Activated B cell treated with CpG ODN at 0.5 μM for 24 hours (primary cell): ENCODE measurements at places on chromosomes 4 and X.

- DNase-seq, result no peak
These were observed 27.5 kb downstream of the CCDC149 start for GRCh38 chr4:24885342-24885741.

- no peak for DNase-seq
These were observed 35.1 kb downstream of the HADH start for GRCh38 chr4:108024878-108025165.

GRCh38 chr4:143343276-143343831, 6.7 kb downstream of the GAB1 start:
- DNase-seq, result no peak

- DNase-seq, result no peak
These were observed 69.1 kb downstream of the FAM53A start for GRCh38 chr4:1614854-1615595.

- no peak for DNase-seq
These were observed 229.1 kb downstream of the ARHGAP10 start for GRCh38 chr4:147960971-147961370.

DNA sequence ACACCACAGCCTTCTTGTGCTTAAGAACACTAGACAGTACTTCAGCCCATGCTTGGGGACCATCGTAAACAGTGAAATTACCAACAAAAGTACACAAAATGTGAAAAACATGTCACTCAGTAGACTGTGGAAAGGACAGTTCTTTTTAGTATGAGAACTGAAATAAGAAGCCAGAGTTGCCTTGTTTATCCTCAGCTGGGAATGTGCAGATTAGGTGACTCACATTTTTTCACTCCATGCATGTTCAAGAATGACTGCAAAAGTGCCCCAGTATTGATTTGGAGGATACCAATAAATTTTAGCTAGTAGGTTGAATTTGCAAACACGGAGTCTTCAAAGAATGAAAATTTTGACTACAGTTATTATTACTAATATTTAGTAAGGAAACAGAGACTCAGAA, 23.1 kb upstream of the BMP3 start:
- no peak for DNase-seq

DNA sequence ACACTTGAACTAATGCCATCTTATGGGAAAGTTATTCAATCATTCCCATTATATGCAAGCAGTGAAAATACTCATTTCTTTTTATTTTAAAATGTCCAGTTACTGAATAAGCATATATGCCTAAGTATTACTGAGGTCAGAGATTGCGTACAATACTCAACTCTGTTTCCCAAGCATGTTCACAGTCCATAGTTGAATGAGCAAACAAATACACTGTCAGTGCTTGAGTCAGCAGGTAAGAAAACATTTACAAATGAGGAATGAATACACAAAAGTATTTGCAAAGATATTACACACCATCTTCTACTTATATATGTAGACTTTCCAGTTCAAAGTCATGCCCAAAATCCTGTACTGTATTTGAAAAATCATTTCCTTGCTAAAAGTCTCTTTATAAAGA, 74.1 kb downstream of the TSPAN5 start:
- DNase-seq, result no peak

GRCh38 chrX:132033166-132033565, 10.1 kb downstream of the STK26 start:
- no peak for DNase-seq

- DNase-seq, result no peak
These were observed 30.8 kb downstream of the SLITRK2 start for GRCh38 chrX:145848448-145848847.

DNA sequence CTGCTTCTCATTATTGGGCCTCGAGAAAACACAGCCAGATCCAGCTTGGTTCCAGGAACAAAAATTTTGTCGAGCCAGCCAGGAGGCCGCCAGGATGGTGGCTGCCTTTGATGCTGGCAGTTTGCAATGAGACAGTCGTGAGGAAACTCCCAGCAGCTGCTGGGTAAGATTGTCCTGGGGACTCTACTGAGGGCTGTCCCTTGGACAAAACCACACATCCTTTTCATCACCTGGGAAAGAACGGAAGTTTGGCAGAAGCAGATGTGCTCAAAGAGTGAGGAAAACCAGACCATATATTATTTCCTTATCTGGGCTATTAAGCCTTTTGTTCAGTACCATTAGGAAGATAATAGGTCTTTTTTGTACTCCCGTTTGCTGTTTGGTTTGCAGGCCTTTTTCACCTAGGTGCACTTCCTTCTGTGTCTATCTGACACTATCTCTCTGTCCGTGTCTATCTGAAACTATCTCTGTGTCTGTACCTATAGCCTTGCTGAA, 13.4 kb upstream of the PAPSS1 start:
- no peak for DNase-seq

- DNase-seq, result no peak
These were observed 550.5 kb upstream of the BOD1L1 start for GRCh38 chr4:14177987-14178386.

- no peak for DNase-seq
These were observed 41.8 kb upstream of the ARHGEF6 start for GRCh38 chrX:136822337-136823095.

DNA sequence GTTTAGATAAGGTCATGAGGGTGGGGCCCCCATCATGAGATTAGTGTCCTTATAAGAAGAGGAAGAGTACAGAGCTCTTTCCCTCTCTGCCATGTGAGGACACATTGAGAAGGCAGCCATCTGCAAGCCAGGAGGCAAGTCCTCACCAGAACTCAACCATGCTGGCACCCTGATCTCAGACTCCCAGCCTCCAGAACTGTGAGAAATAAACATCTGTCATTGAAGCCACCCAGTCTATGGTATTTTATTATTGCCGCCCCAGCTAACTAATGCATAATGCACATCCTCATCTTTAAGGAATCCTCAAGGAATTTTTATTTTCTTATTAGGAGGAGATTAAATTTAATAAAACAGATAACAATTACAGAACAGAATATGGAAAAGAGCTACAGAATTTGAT, 16.7 kb upstream of the EXOSC9 start:
- DNase-seq, result no peak

- DNase-seq, result no peak
These were observed 14.6 kb downstream of the NDUFB11 start for GRCh38 chrX:47129899-47130358.

DNA sequence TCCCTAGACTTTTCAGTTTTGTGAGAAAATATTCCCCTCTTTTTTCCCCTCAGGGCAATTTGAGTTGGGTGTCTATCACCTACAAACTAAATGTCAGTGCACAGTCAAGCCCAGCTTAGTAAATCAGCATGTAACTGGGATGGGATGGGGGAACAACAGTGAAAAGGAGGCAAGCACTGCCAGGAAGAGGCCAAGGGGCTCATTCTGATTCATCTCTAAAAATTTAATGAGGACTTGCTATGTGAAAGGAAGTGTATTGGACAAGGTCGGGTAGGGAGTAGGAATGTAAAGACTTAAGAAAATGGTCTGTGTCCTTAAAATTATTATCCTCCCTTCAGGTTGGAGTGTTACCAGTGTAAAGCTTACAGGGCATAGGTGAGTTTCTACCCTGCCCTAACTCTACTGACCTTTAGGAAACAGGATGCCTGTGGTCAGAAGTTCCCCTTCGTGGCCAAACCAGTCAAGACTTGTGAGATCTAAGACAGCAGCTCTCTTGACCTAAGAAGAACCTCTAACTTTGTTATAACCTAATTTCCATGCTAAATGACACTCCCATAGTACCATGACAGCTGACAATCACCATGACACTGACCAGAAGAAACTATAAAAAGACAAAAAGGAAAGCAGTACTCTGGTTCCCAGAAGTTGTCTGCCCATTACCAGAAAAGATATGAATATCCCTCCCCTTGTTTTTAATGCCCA, 194.4 kb upstream of the LDB2 start:
- no peak for DNase-seq

- no peak for DNase-seq
These were observed 82.9 kb upstream of the TAB3 start for GRCh38 chrX:30971774-30972603.
